Inflammatory macrophage (primary cell): ENCODE measurements at places on chromosomes 1 and 21.

GRCh38 chr1:66332548-66332901, 201.4 kb upstream of the SGIP1 start:
- DNase-seq: no peak

GRCh38 chr1:225891229-225891972, 2.5 kb upstream of the LEFTY1 start:
- DNase-seq: no peak

GRCh38 chr21:35770101-35770945, 290.0 kb downstream of the SETD4 start:
- no peak for DNase-seq

- DNase-seq: no peak
These were observed 134.2 kb downstream of the GRIK3 start for GRCh38 chr1:36900128-36900527.

- no peak for DNase-seq
These were observed 9.8 kb downstream of the DISP1 start for GRCh38 chr1:222824641-222825040.

- DNase-seq: no peak
These were observed 2.9 kb upstream of the CD46 start for GRCh38 chr1:207748737-207749528.

GRCh38 chr21:14943616-14944015, 121.2 kb downstream of the NRIP1 start:
- DNase-seq: no peak

GRCh38 chr21:34639250-34639649, 24.3 kb upstream of the RCAN1 start:
- DNase-seq: no peak

GRCh38 chr1:108041360-108042142, 76.6 kb upstream of the VAV3 start:
- peak; percentile 63 for DNase-seq

- no peak for DNase-seq
These were observed 143.7 kb downstream of the KCNT2 start for GRCh38 chr1:196464480-196464941.

- DNase-seq: no peak
These were observed 35.4 kb upstream of the CD1D start for GRCh38 chr1:158145173-158145719.

GRCh38 chr1:150613061-150613920, 16.1 kb downstream of the ENSA start:
- peak; percentile 95 for DNase-seq

DNA sequence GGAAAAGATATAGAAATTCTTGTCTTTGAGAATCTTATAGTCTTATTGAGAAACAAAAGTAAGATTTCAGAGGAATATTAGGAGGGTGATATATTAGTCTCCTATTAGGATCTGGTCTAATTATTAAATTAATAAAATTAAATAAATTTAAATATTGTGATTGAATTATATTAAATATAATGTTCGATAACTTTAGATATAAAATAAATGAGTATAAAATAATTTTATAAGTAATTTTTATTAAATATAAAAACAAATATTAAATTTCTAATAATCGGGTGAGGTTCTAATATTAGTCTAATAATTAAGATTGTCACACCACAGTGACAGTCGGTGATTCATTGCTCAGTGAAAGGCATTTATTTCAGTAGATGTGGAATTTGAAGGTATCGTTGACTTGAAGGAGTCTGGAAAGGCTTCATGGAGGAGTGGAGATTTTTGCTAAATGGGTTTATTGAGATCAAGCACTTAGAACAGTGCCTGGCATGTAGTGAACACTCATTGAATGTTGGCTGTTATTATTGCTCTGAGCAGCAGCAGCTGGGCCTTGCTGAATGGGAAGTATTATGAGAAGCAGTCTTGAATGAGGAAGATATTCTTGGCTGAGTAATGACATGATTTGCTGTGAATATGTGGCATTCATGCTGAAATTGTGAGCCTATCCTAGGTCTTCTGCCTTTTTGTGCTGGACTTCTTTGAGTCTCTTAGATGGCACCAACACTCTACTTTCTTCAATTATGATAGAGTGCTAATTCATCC, 74.6 kb downstream of the USP25 start:
- peak; percentile 35 for DNase-seq

- DNase-seq: no peak
These were observed 5.2 kb upstream of the PIGR start for GRCh38 chr1:206951318-206952100.

DNA sequence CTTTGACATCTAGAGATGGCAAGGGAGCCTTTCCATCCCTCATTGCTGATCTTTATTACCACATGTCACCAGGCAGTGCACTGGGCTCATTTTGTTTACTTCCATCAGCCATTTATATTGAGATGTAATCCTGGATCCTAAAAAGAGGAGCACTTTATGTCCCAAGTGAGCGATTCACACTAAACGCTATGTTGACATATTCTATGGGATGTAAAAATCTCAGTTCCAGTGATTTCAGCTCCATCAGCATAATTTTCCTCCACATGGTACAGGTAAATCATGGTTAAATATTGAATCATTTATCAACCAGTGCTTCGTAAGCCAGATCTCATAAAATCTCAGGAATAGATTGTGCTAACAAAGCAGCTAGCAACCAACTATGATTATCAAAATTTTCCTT, 634.8 kb upstream of the PLXNA2 start:
- no peak for DNase-seq

- DNase-seq: no peak
These were observed 28.5 kb upstream of the SERBP1 start for GRCh38 chr1:67458663-67459062.

GRCh38 chr1:36304970-36305914, 926 bp upstream of the SH3D21 start:
- DNase-seq: no peak

GRCh38 chr1:235588916-235589515, 60.6 kb downstream of the GNG4 start:
- no peak for DNase-seq

- DNase-seq: no peak
These were observed 26.5 kb upstream of the MRPS6 start for GRCh38 chr21:34046917-34047316.

GRCh38 chr1:158809256-158809655, 21.9 kb upstream of the MNDA start:
- DNase-seq: peak; percentile 80

DNA sequence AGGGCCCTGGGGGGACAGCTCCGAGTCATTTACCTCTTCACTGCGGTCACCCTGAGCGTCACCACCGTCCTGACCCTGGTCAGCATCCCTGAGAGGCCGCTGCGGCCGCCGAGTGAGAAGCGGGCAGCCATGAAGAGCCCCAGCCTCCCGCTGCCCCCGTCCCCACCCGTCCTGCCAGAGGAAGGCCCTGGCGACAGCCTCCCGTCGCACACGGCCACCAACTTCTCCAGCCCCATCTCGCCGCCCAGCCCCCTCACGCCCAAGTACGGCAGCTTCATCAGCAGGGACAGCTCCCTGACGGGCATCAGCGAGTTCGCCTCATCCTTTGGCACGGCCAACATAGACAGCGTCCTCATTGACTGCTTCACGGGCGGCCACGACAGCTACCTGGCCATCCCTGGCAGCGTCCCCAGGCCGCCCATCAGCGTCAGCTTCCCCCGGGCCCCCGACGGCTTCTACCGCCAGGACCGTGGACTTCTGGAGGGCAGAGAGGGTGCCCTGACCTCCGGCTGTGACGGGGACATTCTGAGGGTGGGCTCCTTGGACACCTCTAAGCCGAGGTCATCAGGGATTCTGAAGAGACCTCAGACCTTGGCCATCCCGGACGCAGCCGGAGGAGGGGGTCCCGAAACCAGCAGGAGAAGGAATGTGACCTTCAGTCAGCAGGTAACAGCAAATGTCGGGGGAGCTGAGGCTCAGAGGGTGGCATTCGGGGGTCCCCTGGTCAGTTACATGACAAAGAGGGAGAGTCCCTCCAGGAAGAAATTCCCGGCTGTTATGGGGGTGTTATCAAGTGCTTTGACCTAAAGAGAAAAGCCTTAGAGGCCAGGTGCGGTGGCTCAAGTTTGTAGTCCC, 12.6 kb downstream of the SLC45A1 start:
- DNase-seq: no peak

DNA sequence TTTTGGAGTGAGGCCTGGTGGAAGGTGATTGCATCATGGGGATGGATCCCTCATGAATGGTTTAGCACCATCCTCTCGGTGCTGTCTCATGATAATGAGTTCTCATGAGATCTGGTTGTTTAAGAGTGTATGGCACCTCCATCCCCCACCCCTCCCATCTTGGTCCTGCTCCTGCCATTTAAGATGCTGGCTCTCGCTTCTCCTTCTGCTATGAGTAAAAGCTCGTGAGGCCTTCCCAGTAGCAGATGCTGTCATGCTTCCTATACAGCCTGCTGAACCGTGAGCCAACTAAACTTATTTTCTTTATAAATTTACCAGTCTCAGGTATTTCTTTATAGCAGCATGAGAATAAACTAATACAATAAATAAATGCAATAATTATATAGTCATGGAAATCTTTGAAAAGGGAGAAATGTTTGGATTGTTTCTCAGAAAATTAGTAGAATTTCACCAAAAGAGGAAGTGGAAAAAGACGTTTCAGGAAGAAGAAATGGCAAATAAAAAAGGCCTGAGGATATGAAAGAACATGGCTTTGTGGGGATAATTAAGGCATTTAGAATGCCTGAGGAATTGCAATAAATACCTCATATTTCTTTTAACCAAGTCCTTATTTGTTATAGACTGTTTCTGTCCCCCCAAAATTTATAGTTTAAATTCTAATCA, 451.2 kb upstream of the ADGRL4 start:
- DNase-seq: no peak

- peak; percentile 60 for DNase-seq
These were observed 12.1 kb downstream of the IRF2BP2 start for GRCh38 chr1:234597894-234598293.

DNA sequence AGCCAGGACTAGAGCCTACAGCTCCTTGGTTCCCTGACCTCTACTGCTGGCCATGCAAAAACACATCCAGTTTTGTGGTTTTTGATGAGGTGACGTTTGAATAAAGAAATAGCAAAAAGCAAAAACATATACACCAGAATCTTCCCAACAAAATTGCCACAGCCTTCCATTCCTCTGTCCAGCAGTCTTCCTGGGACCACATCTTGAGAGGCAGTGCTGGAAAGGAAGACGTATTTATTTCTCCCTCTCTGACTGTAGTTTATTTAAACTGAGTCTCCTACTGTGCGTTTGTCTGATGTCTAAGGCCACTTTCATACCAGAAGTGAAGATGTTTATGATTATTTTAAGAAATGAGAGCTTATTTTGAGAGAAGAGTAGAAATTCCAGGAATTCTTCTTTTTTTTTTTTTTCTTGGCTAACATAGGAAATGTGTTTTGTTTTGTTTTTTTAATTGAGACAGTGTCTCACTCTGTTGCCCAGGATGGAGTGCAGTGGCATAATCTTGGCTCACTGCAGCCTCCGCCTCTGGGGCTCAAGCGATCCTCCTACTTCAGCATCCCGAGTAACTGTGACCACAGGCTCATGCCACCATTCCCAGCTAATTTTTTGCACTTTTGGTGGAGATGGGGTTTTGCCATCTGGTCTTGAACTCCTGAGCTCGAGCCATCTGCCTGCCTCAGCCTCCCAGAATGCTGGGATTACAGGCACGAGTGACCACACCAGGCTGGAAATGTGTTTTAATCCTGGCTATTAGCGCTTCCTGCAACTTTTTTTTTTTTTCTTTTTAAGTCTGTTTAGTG, 118.5 kb downstream of the ITSN1 start:
- no peak for DNase-seq

DNA sequence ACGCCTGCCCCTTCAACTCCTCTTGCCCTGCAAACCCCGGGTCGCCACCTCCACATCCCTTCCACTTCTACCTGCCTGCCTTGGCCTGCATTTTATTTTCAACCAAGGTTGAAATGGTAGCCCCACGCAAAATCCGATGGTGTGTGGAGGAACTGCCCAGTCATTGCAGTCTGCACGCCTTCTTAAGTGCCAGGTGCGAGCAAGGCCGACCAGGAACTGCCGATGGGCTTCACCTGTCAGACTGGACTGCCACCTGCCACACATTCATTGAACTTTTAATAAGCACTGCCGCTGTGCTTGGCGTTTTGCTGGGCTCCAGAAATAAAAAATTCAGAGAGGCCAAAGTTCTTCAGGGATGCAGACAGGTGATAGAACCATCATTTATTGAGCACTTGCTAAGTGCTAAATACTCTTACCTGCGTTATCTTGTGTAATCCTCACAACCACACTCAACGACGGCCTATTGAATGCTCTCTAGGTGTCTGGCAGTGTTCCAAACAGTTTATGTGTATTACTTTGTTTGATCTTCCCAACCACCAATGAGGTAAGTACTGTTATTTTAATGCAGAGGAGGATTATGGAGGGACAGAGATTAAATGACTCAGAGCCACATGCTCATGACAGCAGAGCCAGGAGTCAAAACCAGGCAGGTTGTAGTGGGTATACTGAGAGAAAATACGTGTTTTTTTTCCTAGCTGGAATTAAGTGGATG, 36.2 kb downstream of the CACHD1 start:
- peak; percentile 19 for DNase-seq

- DNase-seq: no peak
These were observed 2.3 kb upstream of the RNF19B start for GRCh38 chr1:32966900-32967299.

DNA sequence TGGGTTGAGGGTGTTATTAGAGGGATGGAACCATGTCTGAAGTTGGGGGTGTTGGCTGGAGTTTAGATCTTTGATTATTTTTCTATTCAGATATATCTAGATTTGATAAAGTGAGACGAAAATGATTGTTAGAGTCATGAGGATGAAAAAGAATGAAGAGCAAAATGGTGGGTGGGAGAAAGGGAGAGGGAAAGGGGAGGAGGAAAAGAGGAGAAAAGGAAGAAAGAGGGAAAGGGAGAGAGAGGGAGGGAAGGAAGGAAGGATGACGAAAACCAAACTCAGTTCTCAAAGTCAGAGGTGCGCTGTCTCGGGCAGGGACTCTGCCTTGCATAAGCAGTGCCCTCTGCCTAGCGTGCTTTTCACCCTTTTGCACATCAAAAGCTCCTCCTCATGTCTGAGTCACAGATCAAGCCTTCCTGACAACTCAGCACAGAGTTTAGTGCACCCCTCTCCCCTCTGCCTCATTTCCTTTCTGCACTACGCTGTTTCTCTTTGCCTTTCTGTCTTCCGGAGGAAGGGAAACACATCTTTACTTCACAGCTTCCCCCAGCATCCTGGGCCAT, 225.8 kb upstream of the PROX1 start:
- no peak for DNase-seq

DNA sequence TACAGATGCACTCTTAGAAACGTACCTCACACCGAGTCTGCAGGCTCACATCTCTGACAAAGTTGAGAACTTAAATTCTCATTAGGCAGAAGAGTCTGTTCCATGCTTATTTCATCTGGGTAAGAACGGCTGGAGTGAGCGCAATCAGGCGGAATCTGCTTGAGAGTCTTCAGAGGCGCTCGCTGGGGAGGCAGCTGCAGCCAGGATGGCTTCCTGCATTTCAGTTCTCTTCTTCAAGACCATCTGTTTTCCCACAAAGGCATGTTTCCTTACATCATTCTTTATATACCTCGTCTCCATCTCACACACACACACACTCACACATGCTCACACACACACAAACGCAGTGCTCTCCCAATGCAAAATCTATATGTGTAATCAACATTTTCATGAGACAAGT, 497.1 kb downstream of the AJAP1 start:
- DNase-seq: no peak

GRCh38 chr1:178412400-178412770, 84.4 kb downstream of the CLEC20A start:
- DNase-seq: no peak

GRCh38 chr1:247328311-247328710, 3.4 kb downstream of the ZNF496 start:
- no peak for DNase-seq

GRCh38 chr1:159352436-159352835, 50.3 kb downstream of the FCER1A start:
- peak; percentile 14 for DNase-seq

- no peak for DNase-seq
These were observed 88.8 kb upstream of the ZBTB40 start for GRCh38 chr1:22362626-22363402.

GRCh38 chr1:151311589-151312331, 15.5 kb downstream of the PI4KB start:
- DNase-seq: peak; percentile 98
